ENCODE measurements at places on chromosomes 16 and 17.
A peak's percentile ranks its signal among the peaks of the same experiment; 100 is the strongest.

- DNase-seq, result no peak
Observed at GRCh38 chr16:22316411-22316811, 19.2 kb downstream of the POLR3E start.

DNA sequence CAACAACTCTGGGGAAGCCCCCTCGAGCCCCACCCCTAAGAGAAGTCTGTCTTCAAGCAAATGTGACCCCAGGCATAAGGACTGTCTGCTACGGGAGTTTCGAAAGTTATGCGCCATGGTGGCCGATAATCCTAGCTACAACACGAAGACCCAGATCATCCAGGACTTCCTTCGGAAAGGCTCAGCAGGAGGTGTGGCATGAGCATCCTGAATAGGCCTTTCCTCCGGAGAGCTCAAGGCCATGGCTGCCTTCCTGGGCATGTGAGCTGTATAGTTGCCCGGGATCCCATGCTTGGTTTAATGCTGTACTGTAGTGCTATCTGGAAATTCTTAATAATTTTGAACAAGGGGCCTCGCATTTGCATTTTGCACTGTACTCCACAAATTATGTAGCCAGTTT, 9.2 kb downstream of the LIG3 start:
- no peak for DNase-seq

GRCh38 chr16:85462714-85463611, 150.2 kb upstream of the GSE1 start:
- no peak for DNase-seq

DNA sequence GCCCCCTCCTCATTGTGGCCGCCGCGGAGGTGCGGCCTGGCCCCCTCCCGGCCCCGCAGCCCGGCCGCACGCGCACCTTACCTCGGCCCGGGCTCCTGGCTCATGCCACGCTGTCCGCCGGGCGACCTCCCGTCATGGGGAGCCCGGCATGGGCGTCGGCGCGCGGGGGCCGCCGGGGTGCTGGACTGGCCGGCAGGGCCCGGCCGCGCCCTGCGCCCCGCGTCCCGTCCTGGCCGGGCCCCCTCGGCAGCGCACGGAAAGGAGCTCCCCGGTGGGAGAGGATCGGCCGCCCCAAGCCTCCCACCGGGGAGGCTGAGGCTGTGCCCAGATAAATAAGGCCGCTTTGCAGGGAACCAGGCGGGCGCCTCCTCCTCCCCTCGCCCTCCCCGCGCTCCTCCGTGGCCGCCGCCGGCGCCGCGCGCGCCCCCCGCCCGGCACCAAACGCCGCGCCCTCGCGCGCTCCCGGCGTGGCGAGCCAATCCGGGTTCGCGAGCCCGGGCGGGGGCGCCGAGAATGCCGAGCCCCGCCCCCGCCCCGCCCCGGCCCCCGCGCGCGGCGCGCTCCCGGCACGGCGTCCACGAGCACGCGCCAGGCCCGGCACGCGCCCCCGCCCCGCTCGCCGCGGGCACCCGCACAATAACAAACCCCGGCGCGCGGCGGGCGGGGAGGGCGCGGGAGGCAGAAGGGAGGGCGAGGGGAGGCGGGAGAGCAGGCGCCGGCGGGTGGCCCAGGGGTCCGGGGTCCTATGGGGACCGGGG, at the start of gene FBXL16:
TSS of gene FBXL16 (minus strand) at position 371 of the 758 bp plus-strand sequence. CDS start 8,396 bp downstream, outside the sequence.
- DNase-seq, result peak; percentile 17

DNA sequence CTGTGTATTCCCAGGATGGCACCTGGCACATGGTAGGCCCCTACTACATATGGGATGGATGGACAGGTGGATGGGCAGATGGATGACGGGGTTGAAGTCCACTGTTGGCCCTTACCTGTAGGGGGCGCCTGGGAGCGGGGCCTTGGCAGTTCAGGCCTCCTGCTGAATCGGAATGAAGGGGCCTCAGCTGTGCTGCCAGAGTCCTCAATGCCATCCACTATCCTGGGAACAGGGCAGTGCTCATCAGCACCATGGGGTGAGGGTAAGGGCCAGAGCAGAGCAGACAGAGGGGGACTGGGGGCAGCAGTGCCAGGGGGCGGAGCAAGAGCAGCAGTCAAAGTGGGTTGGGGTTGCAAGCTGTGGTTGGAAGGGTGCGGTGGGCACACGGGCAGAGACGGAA, 8.3 kb upstream of the RAB5C start:
- DNase-seq, result no peak

GRCh38 chr17:40922239-40922638, 15.2 kb downstream of the KRT23 start:
- no peak for DNase-seq

DNA sequence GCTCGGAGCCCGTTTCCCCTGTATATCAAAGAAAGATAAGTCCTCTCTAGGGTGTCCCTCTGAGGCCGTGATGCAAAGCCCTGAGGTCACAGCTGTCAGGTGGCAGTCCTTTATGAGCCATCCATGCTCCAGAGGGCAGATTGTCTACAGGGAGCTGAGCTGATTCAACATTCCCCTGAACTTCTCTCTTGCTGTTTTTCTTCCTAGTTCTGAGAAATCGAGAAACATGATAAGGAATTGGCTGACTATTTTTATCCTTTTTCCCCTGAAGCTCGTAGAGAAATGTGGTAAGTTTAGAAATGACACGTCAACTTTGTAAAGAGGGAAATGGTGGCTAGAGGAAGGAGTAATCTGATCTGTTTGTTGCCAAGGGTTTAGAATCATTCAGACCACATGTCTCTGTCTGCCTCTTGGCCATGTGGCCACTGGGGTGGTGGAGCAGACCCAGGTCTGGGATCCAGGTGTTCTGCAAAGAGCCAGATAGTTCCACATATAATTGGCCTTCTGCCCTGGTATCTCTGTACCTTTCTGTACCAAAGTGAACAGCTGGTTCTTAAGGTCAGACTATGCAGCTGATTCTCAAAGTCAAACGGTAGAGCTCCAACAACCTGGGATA, 3.5 kb downstream of the CTNS start:
- no peak for DNase-seq

GRCh38 chr16:4697848-4698291, 4.5 kb downstream of the NUDT16L1 start:
- DNase-seq, result no peak

DNA sequence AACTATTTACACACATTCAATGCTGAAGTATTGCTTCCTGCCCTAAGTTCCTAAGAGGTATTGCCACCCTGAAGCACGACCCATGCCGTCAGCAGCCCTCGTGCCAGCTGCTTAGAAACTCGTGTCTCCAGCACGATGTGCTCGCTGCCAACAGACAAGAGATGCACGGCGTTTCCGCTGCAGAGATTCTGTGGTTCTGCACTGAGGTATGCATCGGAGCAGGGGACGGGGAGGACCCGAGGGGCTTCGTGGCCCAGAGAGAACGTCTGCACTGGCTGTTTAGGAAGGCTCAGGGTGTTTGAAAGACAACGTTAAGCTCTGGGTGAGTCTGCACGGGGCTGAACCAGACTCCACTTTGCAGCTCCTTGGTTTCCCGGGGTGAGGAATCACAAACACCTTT, 82.7 kb upstream of the CREBBP start:
- DNase-seq, result no peak

DNA sequence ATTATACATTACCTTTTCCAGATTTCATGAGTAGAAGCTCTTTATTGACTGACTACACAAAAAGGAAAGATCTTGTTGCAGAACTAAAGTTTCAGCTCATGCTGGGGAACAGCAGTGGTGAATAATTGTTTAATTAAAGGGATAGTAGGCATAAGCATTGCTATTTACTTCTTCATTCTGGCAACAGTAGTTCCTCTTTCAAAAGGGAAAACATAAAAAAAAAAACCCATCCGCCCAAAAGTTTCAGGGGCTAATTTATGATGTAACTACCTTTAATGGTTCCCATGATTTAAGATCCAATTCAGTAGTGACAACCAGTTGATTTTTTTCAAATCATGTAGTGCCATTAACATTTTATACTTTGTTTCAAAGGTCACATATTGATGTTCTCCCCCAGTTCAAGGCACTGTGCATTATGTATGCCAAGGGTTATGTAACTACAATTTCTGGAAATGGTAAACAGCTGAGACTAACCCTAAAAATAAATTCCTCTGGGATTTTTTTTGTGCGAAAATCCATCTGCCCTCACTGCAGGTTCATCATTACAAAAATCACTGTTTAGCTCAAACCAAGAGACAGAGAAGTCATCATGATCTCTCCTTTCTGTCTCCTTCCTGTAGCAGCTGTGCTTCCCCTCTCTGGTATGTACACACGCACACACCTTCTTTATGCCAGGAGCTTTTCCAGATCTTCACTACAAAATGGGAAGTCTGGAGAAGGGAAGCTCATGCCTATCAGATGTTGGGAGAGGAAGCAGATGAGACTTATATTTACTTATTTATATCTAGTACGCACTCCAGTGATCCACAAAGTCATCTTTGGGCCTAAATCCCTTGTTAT, 2.2 kb upstream of the PHLPP2 start:
- DNase-seq, result no peak

GRCh38 chr17:30380643-30381339, 2.1 kb downstream of the CPD start:
- DNase-seq, result no peak

DNA sequence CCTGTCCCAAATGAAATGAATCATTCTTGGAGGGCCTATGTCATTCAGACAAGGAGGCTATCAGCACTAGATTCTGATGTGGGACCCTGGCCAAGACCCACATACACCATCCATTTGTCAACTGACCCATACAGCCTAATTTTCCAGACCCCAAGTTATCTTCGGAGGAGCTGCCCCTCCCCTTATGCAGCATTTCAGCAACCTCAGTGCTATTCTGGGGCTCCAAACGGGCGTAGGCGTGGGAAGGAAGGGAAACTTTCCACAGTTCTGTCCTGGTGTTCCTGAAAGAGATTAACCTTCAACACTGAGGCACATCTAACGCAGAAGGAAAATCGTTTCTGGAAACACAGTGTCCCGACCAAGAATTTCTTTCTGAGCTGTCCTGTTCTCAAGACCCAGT, 86.7 kb downstream of the MYH11 start:
- no peak for DNase-seq

GRCh38 chr16:88726981-88727380, 20.7 kb downstream of the CTU2 start:
- no peak for DNase-seq

GRCh38 chr16:14337303-14338191, 266.4 kb downstream of the MRTFB start:
- DNase-seq, result no peak

DNA sequence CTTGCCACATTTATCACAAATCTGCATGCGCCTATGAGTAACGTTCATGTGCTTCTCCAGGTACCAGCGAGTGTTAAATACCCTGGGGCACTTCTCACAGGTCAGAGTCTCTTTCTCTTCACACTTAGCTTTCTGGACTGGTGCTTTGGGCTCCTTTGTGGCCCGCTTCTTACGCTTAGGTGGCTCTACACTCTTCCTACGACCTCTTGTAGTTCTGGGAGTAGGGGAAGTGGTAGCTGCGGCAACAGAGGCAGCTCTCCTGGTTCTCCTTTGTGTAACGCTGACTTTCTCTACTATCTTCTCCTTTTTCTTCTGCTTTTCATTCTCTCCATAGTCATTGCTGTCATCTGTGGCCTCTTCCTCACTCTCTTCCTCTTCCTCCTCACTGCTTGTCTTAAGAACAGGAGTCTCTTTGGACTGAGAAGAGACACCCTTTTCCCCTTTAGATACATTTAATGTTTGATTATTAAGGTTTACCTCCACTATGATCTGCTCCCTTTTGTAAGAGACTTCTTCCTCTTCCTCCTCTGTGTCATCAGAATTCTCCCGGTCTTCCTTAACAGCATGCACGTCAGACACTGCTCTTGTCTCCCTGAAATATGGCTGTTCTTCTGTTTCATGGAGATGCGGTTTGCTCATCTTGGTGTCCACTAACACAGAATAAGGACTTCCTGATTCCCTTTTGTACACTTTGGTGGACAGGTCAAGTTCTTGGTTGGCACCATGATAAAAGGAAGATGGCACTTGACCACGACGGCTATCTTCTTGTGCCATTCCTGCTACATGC, 45.0 kb downstream of the ZNF652 start:
- no peak for DNase-seq

- DNase-seq, result peak; percentile 62
Observed at GRCh38 chr17:45235416-45236281, 14.0 kb downstream of the FMNL1 start.

GRCh38 chr16:1103636-1103980, 7.6 kb upstream of the C1QTNF8 start:
- DNase-seq, result no peak

DNA sequence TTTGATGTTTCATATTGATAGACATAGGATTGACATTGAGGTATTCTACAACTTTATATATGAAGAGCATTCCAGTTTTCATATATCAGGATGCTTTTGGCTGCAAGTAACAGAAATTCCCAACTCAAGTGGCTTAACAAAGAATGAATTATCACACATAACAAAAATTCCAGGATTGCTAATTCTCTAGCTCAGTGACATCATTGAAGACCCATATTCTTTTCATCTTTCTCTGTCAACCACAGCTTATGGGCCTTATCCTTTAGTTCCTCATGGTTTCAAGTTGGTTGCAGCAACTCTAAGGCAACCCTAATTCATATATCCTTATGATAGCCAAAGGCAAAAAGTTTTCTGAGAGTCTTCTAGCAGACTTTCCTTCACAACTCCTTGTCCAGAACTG, 91.5 kb upstream of the HAS3 start:
- DNase-seq, result no peak

DNA sequence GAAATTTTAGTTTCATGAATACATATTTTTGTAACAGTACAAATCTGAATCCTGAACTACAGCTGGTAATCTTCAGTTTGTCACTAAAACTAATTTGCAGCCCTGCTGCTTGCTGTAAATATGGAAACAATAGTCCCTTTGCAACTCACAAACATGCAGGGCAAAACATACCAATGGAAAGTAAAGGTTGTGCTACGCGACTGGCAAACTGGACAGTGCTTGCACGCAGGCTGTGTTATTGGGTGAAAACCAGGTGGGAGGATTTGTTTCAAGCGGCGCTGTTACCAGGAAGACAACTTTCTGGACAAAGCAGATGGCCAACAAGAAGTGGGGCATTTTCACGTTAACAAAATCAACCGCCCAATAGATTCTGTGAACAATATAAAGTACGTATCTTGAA, 93.5 kb downstream of the CDYL2 start:
- no peak for DNase-seq

DNA sequence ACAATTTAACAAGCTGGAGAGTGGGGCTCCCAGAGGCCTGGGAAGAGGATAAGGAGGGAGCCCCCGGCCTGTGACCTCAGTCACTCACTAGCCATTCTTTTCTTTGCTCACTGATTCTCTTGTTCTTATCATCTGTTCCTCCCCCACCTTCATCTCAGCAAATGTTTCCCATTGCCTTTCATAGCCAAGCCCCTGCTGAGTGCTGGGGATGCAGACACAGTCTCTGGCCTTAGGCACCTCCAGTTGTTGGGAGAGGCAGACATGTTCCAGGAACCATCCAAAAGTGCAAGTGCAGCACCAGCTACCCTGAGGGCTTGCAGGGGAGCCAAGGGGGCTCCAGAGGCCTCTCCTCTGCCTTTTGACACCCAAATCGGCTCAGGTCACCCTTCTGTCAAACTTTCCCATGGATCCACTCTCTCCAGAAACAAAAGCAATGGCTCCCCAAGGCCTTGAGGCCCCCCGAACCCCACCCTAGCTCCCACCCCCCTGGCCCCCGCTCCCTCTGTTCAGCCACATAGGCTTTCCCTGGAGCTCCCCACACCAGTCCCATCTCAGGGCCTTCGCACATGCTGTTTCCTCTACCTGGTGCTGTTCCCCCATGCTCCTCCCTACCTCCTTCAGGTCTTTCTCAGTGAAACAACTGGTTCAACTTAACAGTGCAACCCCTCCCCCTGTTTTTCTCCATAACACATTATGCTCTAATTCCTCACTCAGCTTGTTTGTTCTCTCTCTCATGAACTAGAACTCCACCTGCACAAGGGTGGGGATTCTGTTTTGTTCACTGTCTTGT, 14.9 kb upstream of the KCNJ12 start:
- no peak for DNase-seq
